Activated CD4-positive, alpha-beta T cell treated with anti-CD3 and anti-CD28 coated beads for 36 hours (primary cell): ENCODE measurements at places on chromosomes 3 and 15.

- DNase-seq, result no peak
- no peaks in the 10 kb centered on the region for H3K36me3 ChIP-seq
- no peak overlapping the region for H3K4me3 ChIP-seq
- peaks cover 3% of the 10 kb centered on the region for H3K27me3 ChIP-seq
- H3K27ac ChIP-seq, result no peak overlapping the region
These were observed 64.1 kb downstream of the EXOG start for GRCh38 chr3:38560284-38560683.

- DNase-seq, result no peak
- no peaks in the 10 kb centered on the region for H3K27me3 ChIP-seq
- H3K36me3 ChIP-seq, result no peaks in the 10 kb centered on the region
- no peak overlapping the region for H3K27ac ChIP-seq
These were observed 26.7 kb downstream of the TMED3 start for GRCh38 chr15:79337591-79337990.

GRCh38 chr3:196287090-196287439, 461 bp downstream of the PCYT1A start:
- H3K36me3 ChIP-seq, result peaks cover 11% of the 10 kb centered on the region
- peak overlapping the region; percentile 97 for H3K27ac ChIP-seq
- no peaks in the 10 kb centered on the region for H3K27me3 ChIP-seq
- peak; percentile 48 for DNase-seq
- H3K4me3 ChIP-seq, result peak overlapping the region; percentile 98

DNA sequence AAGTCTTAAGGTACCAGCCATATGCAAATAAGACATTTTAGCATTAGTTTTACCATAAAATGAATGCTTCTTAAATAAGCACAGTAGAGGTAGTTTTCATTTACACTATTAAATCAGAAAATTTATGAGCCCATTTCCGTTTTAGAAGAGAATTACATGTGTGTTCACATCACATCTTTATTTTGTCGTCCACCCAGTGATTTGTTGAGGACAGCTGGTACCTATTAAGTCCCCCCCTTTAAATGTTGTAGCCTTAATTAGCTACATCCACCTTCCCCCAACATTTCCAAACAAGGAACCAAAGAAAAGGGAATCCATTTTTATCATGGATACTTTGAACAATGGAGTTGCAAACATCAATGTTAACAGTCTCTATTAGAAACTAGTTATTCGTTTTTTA, 6.8 kb downstream of the IL17RD start:
- H3K36me3 ChIP-seq, result no peaks in the 10 kb centered on the region
- no peak overlapping the region for H3K27ac ChIP-seq
- H3K4me1 ChIP-seq, result peaks cover 8% of the 10 kb centered on the region
- DNase-seq, result no peak
- peaks cover 37% of the 10 kb centered on the region for H3K27me3 ChIP-seq
- no peak overlapping the region for H3K4me3 ChIP-seq

DNA sequence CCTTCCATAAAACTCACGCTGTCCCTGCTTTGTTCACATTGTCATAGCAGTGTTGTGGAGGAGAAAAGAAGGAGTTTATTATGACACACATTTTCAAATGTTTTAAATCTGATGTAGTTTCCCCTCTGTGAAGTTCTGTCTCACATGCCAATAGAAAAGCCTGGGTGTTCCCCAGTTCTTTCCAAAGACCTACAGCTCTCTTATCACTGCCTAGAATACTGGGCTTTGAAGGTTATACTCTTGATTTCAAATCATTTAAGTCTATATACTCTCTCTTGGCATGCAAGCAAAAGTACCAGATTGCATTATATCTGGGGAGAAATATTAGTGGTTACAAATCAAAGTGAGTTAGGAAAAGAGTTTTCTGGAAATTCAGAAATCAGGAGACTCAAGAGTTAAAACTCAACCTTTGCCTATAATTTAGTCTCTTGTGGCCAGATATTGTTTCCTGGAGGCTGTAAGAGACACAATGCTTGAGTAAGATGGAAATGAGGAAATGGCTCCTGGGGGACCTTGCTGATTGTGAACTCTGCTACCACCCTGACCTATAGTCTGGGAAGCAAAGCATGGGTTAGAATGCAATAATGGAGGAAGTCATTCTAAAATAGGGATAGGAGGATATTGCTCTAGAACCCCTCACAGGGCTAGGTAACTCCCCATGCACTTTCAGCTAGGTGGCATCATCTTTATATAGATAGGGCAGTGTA, 182.8 kb downstream of the KCNAB1 start:
- H3K27ac ChIP-seq, result no peak overlapping the region
- no peaks in the 10 kb centered on the region for H3K4me1 ChIP-seq
- DNase-seq, result no peak
- H3K4me3 ChIP-seq, result no peak overlapping the region
- peaks cover 6% of the 10 kb centered on the region for H3K27me3 ChIP-seq
- no peaks in the 10 kb centered on the region for H3K36me3 ChIP-seq

DNA sequence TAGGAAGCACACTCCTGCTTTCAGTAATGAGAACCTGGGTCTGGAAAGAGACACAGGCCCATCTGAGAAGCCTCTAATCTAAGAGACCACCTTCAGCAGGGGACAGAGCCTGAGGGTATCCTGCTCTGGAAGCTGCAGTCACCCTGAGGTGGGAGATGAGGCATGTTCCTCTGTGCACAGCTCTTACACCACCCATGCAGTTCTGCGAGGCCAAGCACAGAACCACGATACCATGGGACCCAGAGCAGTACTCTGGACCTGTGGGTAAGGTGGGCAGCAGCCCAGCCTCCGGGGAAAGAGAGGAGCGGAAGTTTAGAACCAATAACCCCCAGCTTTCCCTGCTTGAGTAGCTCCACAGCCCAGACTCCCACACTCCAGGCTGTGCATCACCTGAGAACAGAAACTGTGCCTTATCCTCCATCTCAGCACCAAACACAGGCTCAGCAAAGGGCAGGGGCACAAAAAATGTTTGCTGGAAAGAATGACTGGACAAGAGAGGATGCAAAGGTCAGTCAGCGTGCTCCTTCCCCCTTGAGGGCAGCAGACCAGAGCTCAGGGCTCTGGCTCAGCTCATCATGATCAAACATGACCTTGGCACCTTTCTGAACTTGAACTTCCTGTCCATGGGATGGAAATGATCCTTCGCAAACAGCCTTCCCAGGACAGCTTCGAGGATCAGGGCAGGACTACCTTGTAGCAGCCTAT, 43.1 kb downstream of the RBPMS2 start:
- H3K36me3 ChIP-seq, result no peaks in the 10 kb centered on the region
- no peak overlapping the region for H3K27ac ChIP-seq
- H3K27me3 ChIP-seq, result peaks cover 2% of the 10 kb centered on the region
- DNase-seq, result no peak

GRCh38 chr3:42725454-42725853, 22.9 kb upstream of the HHATL start:
- H3K36me3 ChIP-seq, result no peaks in the 10 kb centered on the region
- peaks cover 4% of the 10 kb centered on the region for H3K27me3 ChIP-seq
- no peaks in the 10 kb centered on the region for H3K4me1 ChIP-seq
- no peak overlapping the region for H3K4me3 ChIP-seq

- no peaks in the 10 kb centered on the region for H3K36me3 ChIP-seq
- no peak overlapping the region for H3K27ac ChIP-seq
- no peak for DNase-seq
These were observed 16.0 kb upstream of the PLA2G4D start for GRCh38 chr15:42110367-42110766.

DNA sequence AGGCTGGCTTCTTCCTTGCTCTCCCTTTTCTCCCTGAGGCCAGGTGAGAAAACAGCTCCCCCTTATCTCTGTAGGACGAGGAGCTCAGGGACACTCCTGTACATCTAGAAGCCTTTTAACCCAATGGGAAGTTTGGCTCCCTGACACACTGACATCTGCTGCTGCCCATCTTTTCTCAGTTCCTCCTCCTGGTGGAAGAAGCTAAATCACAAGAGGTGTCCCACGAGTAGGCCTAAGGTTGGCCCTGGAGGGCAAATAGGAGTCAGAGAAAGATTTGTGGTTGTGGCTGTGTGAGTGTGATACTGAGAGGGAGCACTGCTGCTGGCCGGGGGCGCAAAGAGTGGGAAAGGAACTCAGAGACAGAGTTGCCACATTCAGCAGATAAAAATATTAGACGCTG, 49.5 kb downstream of the ARHGAP31 start:
- no peak for DNase-seq
- no peaks in the 10 kb centered on the region for H3K4me1 ChIP-seq
- H3K27me3 ChIP-seq, result no peaks in the 10 kb centered on the region
- no peak overlapping the region for H3K4me3 ChIP-seq
- H3K36me3 ChIP-seq, result no peaks in the 10 kb centered on the region
- no peak overlapping the region for H3K27ac ChIP-seq

GRCh38 chr3:65595222-65596028, 443.3 kb downstream of the MAGI1 start:
- no peaks in the 10 kb centered on the region for H3K4me1 ChIP-seq
- H3K27me3 ChIP-seq, result peaks cover 20% of the 10 kb centered on the region
- no peak for DNase-seq
- H3K36me3 ChIP-seq, result no peaks in the 10 kb centered on the region

- peak; percentile 35 for DNase-seq
- H3K4me1 ChIP-seq, result no peaks in the 10 kb centered on the region
- H3K36me3 ChIP-seq, result no peaks in the 10 kb centered on the region
- peaks cover 12% of the 10 kb centered on the region for H3K27me3 ChIP-seq
- H3K4me3 ChIP-seq, result no peak overlapping the region
- H3K27ac ChIP-seq, result no peak overlapping the region
These were observed 43.5 kb upstream of the SLC6A11 start for GRCh38 chr3:10772271-10773161.

GRCh38 chr3:32819551-32820348, 2.0 kb downstream of the TRIM71 start:
- no peak overlapping the region for H3K27ac ChIP-seq
- peaks cover 19% of the 10 kb centered on the region for H3K4me1 ChIP-seq
- H3K27me3 ChIP-seq, result peaks cover 44% of the 10 kb centered on the region
- H3K4me3 ChIP-seq, result no peak overlapping the region
- no peaks in the 10 kb centered on the region for H3K36me3 ChIP-seq

GRCh38 chr3:113223475-113224281, 12.3 kb downstream of the BOC start:
- H3K27me3 ChIP-seq, result peaks cover 10% of the 10 kb centered on the region
- DNase-seq, result peak; percentile 60
- H3K36me3 ChIP-seq, result no peaks in the 10 kb centered on the region
- peaks cover 10% of the 10 kb centered on the region for H3K4me1 ChIP-seq
- no peak overlapping the region for H3K27ac ChIP-seq

- H3K27ac ChIP-seq, result no peak overlapping the region
- H3K4me1 ChIP-seq, result peaks cover 5% of the 10 kb centered on the region
- no peaks in the 10 kb centered on the region for H3K27me3 ChIP-seq
- no peaks in the 10 kb centered on the region for H3K36me3 ChIP-seq
- no peak for DNase-seq
These were observed 32.6 kb downstream of the PLS1 start for GRCh38 chr3:142628801-142629200.

DNA sequence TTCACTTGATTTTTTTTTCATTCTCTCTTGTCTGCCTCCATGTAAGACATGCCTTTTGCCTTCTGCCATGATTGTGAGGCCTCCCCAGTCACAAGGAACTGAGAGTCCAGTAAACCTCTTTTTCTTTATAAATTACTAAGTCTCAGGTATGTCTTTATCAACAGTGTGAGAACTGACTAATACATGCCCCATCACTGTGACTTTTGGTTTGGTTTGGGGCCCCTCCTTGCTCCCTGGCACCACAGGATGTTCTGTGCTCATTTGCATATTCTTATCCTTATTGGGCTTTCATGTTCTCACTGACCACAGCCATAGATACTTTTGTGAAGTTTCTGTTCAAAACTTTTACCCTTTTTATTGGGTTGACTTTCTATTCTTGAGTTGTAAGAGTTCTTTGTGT, 3.8 kb upstream of the PRR20G start:
- peaks cover 11% of the 10 kb centered on the region for H3K27me3 ChIP-seq
- peak; percentile 20 for DNase-seq
- H3K4me3 ChIP-seq, result no peak overlapping the region
- no peak overlapping the region for H3K27ac ChIP-seq
- H3K4me1 ChIP-seq, result no peaks in the 10 kb centered on the region
- H3K36me3 ChIP-seq, result no peaks in the 10 kb centered on the region

DNA sequence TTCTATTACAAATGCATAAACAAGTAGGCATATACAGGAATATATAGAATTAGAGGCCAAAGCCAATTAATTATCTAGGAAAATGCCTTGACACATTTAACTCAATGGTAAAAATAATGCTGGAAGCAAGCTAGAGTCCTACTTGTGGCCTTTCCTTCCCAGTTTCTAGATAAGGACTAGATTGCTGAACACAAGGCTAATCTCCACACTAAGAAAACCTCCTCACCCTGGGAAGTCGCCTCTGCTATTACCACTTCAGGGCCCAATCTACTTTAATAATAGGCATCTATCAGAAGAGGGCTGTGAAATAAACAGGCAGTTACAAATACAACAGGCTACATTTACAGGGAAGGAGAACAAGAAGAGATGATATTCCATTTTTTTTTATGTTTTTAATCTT, 80.5 kb upstream of the PRICKLE2 start:
- H3K27ac ChIP-seq, result no peak overlapping the region
- H3K4me1 ChIP-seq, result no peaks in the 10 kb centered on the region
- no peak overlapping the region for H3K4me3 ChIP-seq
- no peak for DNase-seq
- no peaks in the 10 kb centered on the region for H3K36me3 ChIP-seq
- peaks cover 2% of the 10 kb centered on the region for H3K27me3 ChIP-seq
